ENCODE measurements at places on chromosomes 3 and 15. TPM values are rescaled to one million over a fixed set of nuclear protein-coding genes. Genes with fewer than 3 reads are reported as not detected.
A peak's percentile ranks its signal among the peaks of the same experiment; 100 is the strongest.

The GOLGA6B gene
- total RNA-seq: not detected

The CTXN2 gene
- total RNA-seq: not detected

The GOLGA8J gene
- not detected for total RNA-seq

The GNAI2 gene
- total RNA-seq: 132 TPM

The SGO1 gene
- 31.8 TPM for total RNA-seq

The RTP1 gene
- 5.9 TPM for total RNA-seq

The ALS2CL gene
- 11.8 TPM for total RNA-seq

The SPINK8 gene
- not detected for total RNA-seq

The HDGFL3 gene
- total RNA-seq: 67.1 TPM

The GRK7 gene
- total RNA-seq: not detected

DNA sequence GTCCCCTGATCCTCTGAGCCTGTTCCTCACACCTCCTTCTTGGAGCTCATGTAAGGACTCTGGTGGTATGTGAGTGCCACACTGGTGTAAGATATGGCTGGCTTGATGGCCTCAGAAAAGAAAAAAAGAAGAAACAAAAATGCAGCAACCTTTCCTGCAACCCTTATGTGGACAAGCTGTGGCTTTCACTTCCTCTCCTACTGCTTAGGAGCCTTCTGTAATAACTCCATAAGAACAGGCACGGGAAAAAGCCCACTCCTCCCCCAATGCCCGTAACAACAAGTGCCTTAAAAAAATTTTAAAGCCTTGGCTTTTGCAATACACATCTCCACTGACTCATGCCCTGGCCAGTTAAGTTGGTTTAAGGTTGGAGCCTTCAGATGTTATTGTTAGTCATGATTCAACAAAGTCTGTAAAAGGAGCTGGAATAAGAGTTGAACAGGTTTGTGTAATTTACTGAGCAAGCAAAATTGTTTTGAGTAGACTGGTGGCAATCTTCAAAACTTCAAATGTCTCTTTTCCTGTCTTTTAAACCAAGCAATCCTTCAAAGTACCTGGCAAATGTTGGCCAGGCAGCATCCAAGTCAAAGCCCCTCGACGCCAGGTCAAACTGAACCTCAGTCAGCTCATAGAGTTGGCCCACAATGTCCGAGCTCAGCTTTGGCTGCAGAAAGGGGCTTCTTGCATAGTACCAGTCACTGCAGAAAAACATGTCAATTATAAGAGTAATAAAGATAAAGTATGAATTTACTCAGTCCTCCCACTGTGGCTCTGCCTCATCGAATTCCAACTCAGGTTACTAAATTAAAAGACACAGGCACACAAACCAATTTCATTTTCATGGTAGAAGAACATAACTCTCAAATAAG is 22.9 kb downstream of the FYCO1 start:
- no peak overlapping the region for H3K27ac ChIP-seq
- peaks cover 17% of the 10 kb centered on the region for H3K36me3 ChIP-seq
- no peak for DNase-seq
- H3K27me3 ChIP-seq: no peaks in the 10 kb centered on the region
- no peaks in the 10 kb centered on the region for H3K4me1 ChIP-seq

GRCh38 chr3:36678216-36679013 is 85.9 kb downstream of the DCLK3 start:
- no peak overlapping the region for H3K27ac ChIP-seq
- H3K4me1 ChIP-seq: no peaks in the 10 kb centered on the region
- no peak overlapping the region for H3K4me3 ChIP-seq

- DNase-seq: no peak
- H3K4me3 ChIP-seq: no peak overlapping the region
- no peaks in the 10 kb centered on the region for H3K27me3 ChIP-seq
- no peaks in the 10 kb centered on the region for H3K36me3 ChIP-seq
- no peaks in the 10 kb centered on the region for H3K4me1 ChIP-seq
Measured at GRCh38 chr3:165503825-165504224, 307.6 kb upstream of the SLITRK3 start.

GRCh38 chr3:105767776-105768175 is 101.0 kb downstream of the CBLB start:
- DNase-seq: no peak
- H3K27ac ChIP-seq: no peak overlapping the region
- H3K27me3 ChIP-seq: no peaks in the 10 kb centered on the region
- no peaks in the 10 kb centered on the region for H3K4me1 ChIP-seq

- no peak for DNase-seq
- no peaks in the 10 kb centered on the region for H3K27me3 ChIP-seq
- H3K27ac ChIP-seq: no peak overlapping the region
- no peaks in the 10 kb centered on the region for H3K4me1 ChIP-seq
Measured at GRCh38 chr3:45109771-45110508, 36.2 kb downstream of the CDCP1 start.

DNA sequence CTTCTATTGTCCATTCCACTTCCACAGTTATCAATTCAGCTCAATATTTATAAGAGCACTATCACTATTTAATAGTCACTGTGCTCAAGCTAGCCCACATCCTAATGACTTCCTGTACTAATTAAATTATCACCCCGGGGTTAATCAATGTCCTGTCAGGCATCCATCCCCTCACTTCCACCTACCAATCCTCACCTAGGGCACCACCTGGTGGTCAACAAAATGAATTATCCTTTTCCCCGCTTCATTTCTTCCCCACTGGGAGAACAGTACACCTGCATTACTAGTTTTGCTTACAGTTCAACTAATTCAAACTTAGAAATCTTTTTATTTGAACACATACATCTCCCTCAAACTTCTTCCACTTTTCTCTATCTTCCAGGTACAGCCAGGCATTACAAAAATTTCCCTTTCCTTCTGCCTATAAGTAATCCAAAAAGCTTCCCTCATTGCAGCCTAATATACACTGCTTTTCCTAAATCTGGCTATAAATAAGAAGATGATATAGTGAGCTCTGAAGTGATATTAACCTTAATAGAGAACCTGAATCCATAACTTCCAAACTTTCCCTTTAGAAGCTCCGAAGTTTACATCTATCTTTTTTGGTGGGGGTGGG is 68.5 kb downstream of the TMCC1 start:
- peak; percentile 83 for DNase-seq
- H3K4me3 ChIP-seq: no peak overlapping the region
- H3K36me3 ChIP-seq: no peaks in the 10 kb centered on the region
- H3K27ac ChIP-seq: no peak overlapping the region
- no peaks in the 10 kb centered on the region for H3K4me1 ChIP-seq

GRCh38 chr15:38189671-38190295 is 62.9 kb upstream of the SPRED1 start:
- H3K4me1 ChIP-seq: peaks cover 26% of the 10 kb centered on the region
- no peak overlapping the region for H3K4me3 ChIP-seq
- H3K36me3 ChIP-seq: no peaks in the 10 kb centered on the region

GRCh38 chr3:30496066-30496966 is 110.1 kb upstream of the TGFBR2 start:
- H3K36me3 ChIP-seq: no peaks in the 10 kb centered on the region
- H3K4me3 ChIP-seq: no peak overlapping the region
- no peak for DNase-seq
- peaks cover 20% of the 10 kb centered on the region for H3K4me1 ChIP-seq
- no peaks in the 10 kb centered on the region for H3K27me3 ChIP-seq
- no peak overlapping the region for H3K27ac ChIP-seq

DNA sequence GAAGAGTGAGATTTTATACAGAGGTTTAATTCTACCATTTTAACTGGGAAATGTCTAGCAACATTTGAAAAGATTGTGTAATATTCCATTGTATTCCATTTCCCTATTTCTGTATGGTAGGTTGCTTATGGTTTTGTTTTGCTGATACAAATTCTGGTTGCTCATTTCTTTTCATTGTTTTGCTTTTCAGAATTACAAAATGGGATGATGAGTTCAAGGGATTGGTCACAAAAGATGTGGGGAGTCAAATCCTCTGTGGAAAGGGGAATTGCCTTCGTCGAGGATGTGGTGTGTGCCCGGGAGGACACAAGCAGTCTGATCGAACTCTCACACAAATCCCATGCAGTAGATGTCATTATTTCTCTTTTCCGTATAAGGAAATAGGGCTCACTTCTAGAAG is 18.3 kb downstream of the SLCO3A1 start:
- no peaks in the 10 kb centered on the region for H3K27me3 ChIP-seq
- DNase-seq: no peak
- H3K27ac ChIP-seq: no peak overlapping the region
- peaks cover 12% of the 10 kb centered on the region for H3K4me1 ChIP-seq
- H3K36me3 ChIP-seq: no peaks in the 10 kb centered on the region
- no peak overlapping the region for H3K4me3 ChIP-seq

- H3K4me1 ChIP-seq: peaks cover 5% of the 10 kb centered on the region
- H3K36me3 ChIP-seq: no peaks in the 10 kb centered on the region
- peak; percentile 63 for DNase-seq
- H3K27me3 ChIP-seq: peaks cover 72% of the 10 kb centered on the region
- H3K27ac ChIP-seq: no peak overlapping the region
- H3K4me3 ChIP-seq: peak overlapping the region; percentile 68
Measured at GRCh38 chr15:51093839-51094605, 684 bp downstream of the TNFAIP8L3 start.

GRCh38 chr3:6132684-6133432 is 728.1 kb upstream of the GRM7 start:
- H3K27me3 ChIP-seq: no peaks in the 10 kb centered on the region
- H3K4me1 ChIP-seq: no peaks in the 10 kb centered on the region
- DNase-seq: no peak
- no peak overlapping the region for H3K27ac ChIP-seq
- no peak overlapping the region for H3K4me3 ChIP-seq
- 0 out of 2 replicates have a peak, but pooled peaks cover 12% of the 10 kb centered on the region for H3K36me3 ChIP-seq

- DNase-seq: no peak
- no peaks in the 10 kb centered on the region for H3K4me1 ChIP-seq
- H3K36me3 ChIP-seq: no peaks in the 10 kb centered on the region
Measured at GRCh38 chr3:175495331-175495730, 636.2 kb downstream of the NAALADL2 start.

GRCh38 chr3:135887220-135887619 is 78.3 kb upstream of the PPP2R3A start:
- H3K4me1 ChIP-seq: no peaks in the 10 kb centered on the region
- no peak for DNase-seq
- H3K27ac ChIP-seq: no peak overlapping the region
- no peaks in the 10 kb centered on the region for H3K27me3 ChIP-seq

DNA sequence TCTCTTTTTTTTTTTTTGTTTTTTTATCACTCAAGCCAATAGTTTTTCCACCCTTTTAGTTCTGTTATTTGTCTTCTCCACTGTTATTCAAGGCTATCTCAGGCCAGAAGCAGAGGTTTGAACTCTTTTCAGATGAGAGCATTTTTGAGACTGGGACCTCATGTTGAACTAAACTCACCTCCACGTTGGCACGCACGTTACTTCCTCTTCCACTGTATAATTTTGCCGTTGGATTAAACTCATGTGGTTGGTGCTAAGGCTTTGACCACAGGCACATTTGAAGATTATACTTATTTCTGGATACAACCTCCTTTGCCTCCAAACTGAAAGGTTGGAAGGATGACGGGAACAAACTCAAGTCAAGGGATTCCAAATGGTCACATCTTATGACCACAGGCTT is 501.3 kb upstream of the TPRG1 start:
- no peaks in the 10 kb centered on the region for H3K36me3 ChIP-seq
- H3K27me3 ChIP-seq: no peaks in the 10 kb centered on the region
- no peak overlapping the region for H3K27ac ChIP-seq
- DNase-seq: no peak
- H3K4me3 ChIP-seq: no peak overlapping the region

DNA sequence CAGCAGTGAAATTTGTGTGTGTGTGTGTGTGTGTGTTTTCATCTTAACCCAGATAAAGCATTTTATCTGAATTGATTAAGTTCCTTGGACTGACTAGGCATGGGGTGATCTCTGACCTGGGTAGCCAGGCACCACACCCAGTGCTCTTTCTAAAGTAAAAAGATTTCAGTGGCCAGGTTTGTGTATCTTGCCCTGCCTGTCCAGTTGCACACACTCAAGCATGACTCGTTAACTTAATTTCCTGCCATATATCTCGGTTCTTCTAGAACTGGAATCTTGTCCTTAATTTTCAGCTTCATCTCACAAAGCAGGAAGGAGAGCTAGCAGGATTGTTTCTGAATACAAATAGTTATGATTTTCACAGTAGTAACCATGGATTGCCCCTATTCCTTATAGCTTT is 17.0 kb downstream of the TM4SF18 start:
- no peaks in the 10 kb centered on the region for H3K4me1 ChIP-seq
- no peaks in the 10 kb centered on the region for H3K27me3 ChIP-seq
- no peak overlapping the region for H3K4me3 ChIP-seq
- no peak for DNase-seq
- H3K27ac ChIP-seq: no peak overlapping the region

GRCh38 chr15:79904271-79904670 is 7.5 kb upstream of the MTHFS start:
- H3K4me1 ChIP-seq: no peaks in the 10 kb centered on the region
- no peaks in the 10 kb centered on the region for H3K36me3 ChIP-seq
- no peak overlapping the region for H3K4me3 ChIP-seq

- no peaks in the 10 kb centered on the region for H3K4me1 ChIP-seq
- no peaks in the 10 kb centered on the region for H3K36me3 ChIP-seq
- H3K27me3 ChIP-seq: no peaks in the 10 kb centered on the region
- DNase-seq: no peak
Measured at GRCh38 chr3:76547674-76548073, 492.2 kb upstream of the ROBO2 start.

DNA sequence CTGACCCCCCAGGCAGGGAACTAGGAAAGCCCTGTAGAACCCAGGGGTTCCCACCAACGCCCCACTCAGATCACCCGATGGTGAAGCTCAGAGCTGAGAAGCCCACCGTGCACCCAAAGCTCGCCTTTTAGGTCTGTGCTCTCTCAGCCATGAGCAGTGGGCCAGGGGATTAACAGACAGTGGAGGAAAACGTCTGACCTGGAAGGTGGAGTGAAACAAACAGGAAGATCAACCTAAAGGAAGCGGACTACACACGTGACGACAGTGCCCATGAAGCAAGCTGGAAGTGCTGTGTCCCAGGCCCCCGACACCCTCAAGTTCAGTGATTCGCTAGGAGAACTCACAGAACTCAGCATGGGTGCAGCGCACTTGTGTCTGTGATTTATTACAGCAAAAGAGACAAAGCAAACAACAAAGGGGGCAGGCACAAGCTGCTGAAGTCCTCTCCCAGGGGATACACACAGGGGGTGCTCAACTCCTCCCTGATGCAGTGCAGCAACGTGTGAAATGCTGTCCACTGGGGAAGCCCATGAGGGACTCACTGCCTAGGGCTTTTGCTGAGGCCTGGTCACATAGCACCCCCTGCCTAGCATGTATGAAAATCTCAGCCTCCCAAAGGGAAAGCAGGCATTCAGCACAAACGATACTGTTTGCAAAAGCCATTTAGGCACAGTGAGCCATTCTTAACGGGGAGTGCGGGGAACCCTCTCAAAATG is 43.5 kb downstream of the CFAP92 start:
- no peak overlapping the region for H3K4me3 ChIP-seq
- no peak overlapping the region for H3K27ac ChIP-seq
- no peaks in the 10 kb centered on the region for H3K36me3 ChIP-seq
- H3K27me3 ChIP-seq: no peaks in the 10 kb centered on the region

- no peaks in the 10 kb centered on the region for H3K27me3 ChIP-seq
- H3K4me3 ChIP-seq: no peak overlapping the region
- no peak for DNase-seq
- H3K4me1 ChIP-seq: peaks cover 49% of the 10 kb centered on the region
- no peak overlapping the region for H3K27ac ChIP-seq
- no peaks in the 10 kb centered on the region for H3K36me3 ChIP-seq
Measured at GRCh38 chr3:192840143-192840836, 77.4 kb downstream of the MB21D2 start.

- peaks cover 5% of the 10 kb centered on the region for H3K4me1 ChIP-seq
- H3K36me3 ChIP-seq: no peaks in the 10 kb centered on the region
- no peak overlapping the region for H3K4me3 ChIP-seq
Measured at GRCh38 chr3:23704298-23704697, 101.5 kb upstream of the UBE2E1 start.

All from GM23338 (cell line).